ENCODE measurements at places on chromosomes 13 and 19. TPM values are rescaled to one million over a fixed set of nuclear protein-coding genes. Genes with fewer than 3 reads are reported as not detected.

Gene ZNF439
- 3.3 TPM for total RNA-seq

Gene MATK
- total RNA-seq, result 32.3 TPM

Gene OR7G3
- not detected for total RNA-seq

Gene CGB5
- total RNA-seq, result not detected

Gene BAX
- total RNA-seq, result 298 TPM

Gene KLK11
- not detected for total RNA-seq

Gene MAMSTR
- 1.4 TPM for total RNA-seq

Gene TNFRSF19
- not detected for total RNA-seq

Gene EFNA2
- total RNA-seq, result not detected

Gene CEACAM1
- total RNA-seq, result 9.0 TPM

Gene ZNF382
- 13.2 TPM for total RNA-seq

Gene SLC25A23
- 21.0 TPM for total RNA-seq

GRCh38 chr19:14972676-14973075 lies 7.0 kb downstream of the SLC1A6 start:
- DNase-seq, result no peak

DNA sequence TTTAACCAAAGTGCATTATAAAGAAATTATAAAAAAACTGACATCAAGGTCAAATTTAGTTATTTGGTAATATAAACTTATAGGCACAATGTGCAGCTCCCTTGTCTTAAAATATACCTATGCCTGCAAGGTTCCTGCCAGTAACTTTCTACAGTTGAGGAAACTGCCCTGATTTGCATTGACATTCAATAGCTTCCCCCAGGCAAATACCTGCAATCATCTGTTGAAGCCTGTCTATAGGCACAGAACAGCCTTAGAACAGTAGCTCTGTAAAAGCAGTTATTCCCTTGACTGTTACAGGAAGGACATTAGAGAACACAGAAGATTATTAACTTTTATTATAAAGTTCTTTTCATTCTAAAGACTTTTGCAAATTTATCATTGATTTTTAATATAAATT lies 1239.5 kb downstream of the PCDH9 start:
- no peak for DNase-seq

- no peak for DNase-seq
Observed at GRCh38 chr13:87123987-87124784, 547.0 kb upstream of the SLITRK5 start.

- DNase-seq, result no peak
Observed at GRCh38 chr13:19150712-19151228, 30.9 kb downstream of the TUBA3C start.

GRCh38 chr13:56561327-56561726 lies 579.4 kb upstream of the PRR20A start:
- DNase-seq, result no peak

DNA sequence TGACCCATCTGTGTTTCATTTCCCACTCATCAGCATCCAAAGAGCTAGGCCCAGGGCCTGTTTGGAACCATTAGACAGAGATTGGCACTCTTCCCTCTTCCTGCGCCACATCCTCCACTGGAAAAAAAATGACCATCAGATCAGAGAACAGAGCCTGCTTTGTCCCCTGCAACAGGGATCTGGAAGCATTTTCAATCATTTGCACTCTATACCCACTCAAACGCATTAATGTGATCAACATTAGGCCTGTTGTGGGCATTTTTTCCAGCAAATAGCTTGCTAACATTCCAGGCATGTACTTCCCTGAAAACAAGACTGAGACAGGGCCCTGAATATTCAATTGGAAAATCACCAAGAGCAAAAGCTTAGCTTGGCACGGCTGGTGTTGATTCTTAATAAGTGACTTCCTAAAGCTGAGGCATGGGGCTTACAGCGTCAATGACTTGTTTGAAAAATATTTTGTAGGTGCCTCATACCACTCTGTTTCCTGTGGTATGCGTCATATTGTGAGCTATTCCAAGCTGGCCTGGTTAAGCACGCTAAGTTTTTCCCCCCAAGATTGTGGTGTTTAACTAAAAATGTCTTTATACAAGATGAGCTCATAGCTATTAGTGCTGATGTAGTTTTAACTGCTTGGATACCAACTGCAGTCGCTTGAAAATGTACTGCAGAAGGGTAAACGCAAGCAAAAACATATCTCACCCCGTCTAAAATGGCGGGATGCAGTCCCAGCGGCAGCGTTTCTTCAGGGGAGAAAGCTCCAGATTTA lies 404.4 kb downstream of the SPRY2 start:
- DNase-seq, result no peak

DNA sequence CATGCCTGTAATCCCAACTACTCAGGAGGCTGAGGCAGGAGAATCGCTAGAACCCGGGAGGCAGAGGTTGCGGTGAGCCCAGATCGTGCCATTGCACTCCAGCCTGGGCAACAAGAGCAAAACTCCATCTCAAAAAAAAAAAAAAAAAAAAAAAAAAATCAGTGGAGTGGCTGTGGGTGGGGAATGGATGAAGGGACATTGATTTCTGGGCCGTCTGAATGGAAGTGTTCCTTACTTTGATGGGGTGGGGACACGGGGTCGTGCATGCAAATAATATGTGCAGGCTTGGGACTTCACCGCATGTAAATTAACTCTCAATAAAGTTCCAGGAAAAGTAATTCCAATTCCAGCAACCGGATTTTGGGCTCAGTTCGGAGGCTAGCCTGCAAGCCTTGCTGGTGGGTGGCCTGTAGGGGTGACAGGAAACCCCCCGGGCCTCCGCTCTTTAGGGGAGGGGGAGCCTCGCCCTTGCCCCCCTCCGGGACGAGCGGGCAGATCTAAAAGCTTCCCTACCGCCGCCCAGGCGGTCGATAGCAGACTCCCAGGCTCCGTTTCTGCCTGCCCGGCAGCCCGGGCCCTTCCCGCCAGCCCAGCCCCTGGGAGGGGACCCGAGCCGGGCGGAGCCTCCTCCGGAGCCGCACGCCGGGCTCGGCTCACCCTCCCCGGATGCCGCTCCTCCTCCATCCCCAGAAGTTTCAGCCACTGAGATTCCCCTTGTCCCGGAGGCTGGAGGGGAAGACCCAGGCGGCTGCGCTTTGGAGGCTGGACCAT lies 48.0 kb upstream of the ADGRE5 start:
- DNase-seq, result peak; percentile 72

DNA sequence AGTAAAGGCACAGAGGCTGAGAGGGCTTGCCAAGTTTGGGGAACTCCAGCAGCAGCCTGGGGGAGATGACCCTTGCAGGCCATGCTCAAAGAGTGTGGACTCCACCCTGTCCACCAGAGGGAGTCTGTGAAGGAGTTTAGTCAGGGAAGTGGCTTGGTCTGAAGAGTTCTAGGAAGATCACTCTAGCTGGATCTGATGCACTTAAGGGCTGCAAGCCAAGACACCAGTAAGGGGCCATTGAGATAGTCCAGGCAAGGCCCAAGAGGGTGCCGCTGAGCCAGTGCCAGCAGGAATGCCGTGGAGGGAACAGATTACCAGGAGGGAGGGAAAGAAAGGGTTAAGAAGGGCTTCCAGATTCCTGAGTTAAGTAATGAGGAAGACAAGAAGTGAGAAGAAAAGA lies 68.7 kb downstream of the ZAR1L start:
- peak; percentile 82 for DNase-seq

DNA sequence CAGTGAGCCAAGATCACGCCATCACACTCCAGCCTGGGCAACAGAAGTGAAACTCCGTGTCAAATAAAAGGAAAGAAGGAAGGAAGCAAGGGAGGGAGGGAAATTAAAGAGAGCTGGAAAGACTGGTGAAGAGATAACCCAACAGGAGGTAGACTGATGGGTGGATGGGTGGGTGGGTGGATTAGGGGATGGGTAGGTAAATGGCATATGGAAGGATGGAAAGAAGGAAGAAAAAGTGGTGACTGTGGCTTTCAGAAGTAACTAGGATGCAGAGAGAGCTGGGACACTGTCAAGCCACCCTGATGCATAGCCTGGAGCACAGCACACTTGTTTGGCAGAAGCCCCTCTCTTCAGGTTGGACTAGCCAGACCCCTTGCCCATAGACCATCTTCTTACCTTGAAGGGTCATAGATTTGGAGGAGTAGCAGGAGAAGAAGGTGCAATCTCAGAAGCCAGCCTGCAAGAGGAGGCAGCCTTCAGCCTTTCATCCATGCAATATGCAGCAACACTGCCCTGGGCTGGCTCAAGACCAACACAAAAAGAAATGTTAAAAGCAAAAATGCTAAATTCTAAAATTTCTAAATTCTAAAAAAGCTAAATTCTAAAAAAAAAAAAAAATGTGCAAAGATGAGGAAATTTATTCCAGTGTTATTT lies 5.1 kb downstream of the IQCN start:
- no peak for DNase-seq

- DNase-seq, result no peak
Observed at GRCh38 chr13:108273429-108274118, 4.1 kb downstream of the TNFSF13B start.

GRCh38 chr13:93265800-93266199 lies 39.2 kb downstream of the GPC6 start:
- no peak for DNase-seq

GRCh38 chr19:976476-976875 lies 7.7 kb upstream of the WDR18 start:
- DNase-seq, result no peak

- DNase-seq, result no peak
Observed at GRCh38 chr19:498511-498891, 2.2 kb downstream of the MADCAM1 start.

DNA sequence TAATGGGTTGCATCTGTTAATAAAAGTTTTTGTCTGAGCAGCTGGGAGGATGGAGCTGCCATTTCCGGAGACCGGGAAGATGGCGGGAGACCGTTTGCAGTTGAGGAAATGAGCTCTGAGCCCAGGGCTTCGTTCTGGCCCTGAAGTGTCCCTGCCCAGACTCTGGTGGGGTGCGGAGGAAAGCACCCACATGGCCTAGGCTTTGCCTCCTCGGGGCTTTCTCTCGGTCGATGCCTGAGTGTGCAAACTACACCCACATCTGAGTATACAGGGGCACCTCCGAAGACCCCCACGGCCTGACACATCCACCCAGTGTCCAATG lies 15.6 kb upstream of the NANOS3 start:
- DNase-seq, result no peak

- no peak for DNase-seq
Observed at GRCh38 chr13:42612021-42612765, 38.2 kb downstream of the TNFSF11 start.

Measured in activated CD4-positive, alpha-beta T cell treated with anti-CD3 and anti-CD28 coated beads, Interleukin-2, amount 10 ng/mL, durations not matched to agents 24 days and 14 days (primary cell).